ENCODE measurements at places on chromosomes 3 and 15. TPM values are rescaled to one million over a fixed set of nuclear protein-coding genes. Genes with fewer than 3 reads are reported as not detected.

DNA sequence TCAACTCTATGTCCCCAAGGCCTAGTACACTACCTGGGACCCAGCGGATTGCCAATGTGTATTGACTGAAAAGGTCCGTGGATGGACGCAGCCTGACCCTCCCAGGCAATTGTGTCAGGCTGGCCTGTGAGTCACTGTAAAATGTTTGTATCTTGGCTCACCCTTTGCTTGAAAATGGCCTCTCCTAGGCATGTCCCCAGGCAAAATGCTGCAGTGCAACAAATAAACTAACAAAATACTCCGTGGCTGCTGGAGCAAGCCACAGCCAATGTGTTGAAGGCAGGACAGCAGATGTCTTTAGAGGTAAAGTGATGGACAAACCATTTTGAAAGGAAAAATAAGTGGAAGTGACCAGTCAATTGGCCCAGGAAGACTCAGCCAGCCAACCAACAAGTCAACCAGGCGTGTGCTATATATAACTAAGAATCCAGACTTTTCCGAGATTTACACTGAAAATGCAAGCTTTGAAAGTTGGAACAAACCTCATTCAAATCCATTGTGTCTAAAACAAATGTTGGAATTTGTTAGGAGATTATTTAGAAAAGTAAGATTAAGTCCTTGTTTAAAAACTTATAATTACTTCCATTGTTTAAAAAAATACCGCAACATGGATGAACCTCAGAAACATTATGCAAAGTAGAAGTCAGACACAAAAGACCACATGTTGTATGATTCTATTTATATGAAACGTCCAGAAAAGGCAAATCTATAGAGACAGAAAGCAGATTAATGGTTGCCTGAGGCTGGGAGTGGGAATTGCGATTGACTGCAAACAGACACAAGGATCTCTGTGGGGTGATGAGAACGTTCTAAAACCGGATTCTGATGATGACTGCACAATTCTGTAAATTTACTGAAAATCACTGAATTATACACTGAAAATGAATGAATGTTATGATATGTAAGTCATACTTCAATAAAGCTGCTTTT lies 191.2 kb downstream of the TLE3 start:
- DNase-seq, result no peak

Gene ACTL6A
- 45.2 TPM for total RNA-seq

- no peak for DNase-seq
Measured at GRCh38 chr3:41863024-41863423, 98.9 kb downstream of the ULK4 start.

GRCh38 chr15:66496951-66497501 lies 536 bp downstream of the SNAPC5 start:
- no peak for DNase-seq

Gene C3orf70
- total RNA-seq, result 3.0 TPM
